SHP77 treated with DMSO at 0.1 percent for 48 hours (cell line): ENCODE measurements at places on chromosomes 6 and 20.
A peak's percentile ranks its signal among the peaks of the same experiment; 100 is the strongest.

DNA sequence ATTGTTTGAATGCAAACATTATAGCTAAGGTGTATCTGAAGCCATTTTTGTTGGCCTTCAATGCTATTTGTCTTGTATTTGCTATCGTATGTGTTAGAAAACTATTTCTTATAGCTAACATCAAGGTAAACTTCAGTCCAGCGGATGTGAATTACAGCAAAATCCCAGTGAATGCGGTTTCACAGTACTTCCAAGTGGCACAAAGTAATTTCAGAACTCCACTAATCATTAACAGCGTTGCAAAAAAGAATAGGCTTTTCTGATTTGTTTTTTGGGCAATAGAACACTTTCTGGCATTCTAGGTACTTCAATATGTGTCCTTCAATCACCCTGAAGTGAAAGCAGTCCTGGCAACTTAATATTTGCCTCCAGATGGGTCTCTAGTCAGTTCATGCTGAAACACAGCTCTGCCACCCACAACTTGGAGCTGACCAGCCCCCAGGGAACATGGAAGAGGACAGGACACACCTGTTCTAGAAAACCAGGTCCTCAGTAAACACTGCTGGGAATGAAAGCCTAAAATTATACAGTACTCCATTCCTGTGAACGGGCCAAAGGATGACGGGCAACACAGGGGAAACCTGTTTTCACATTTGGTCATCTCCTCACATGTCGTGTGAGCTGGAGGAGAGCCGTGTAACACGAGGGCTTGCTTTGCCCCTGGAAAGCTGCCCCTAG is 9.7 kb upstream of the MRPS10 start:
- DNase-seq: no peak

DNA sequence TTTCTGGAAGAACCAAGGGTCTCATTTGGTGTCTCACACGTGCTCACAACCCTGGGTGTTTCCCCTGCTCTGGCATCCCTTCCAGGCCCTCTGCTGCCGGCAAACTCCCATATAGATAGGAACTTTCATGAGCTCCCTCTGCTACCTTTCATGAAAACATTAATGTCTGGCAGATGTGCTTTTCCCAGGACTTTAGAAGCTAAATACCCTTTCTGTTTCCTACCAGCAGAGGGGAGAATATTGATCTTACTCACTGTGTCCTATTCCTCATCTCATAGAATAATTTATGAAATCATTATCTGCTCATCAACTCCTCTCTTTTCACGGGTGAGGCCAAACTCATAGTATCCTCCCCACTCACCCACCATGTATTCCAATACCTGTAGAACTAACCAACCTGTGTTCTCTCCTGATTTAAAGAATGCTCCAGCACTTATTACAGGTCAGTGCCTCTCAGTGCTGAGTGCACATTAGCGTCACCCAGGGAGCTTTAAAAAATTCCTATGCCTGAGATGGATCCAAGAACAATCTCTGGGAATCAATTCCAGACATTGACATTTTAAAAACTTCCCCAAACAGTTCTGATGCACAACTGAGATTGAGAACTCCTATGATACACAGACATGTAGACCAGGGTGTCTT is 298.5 kb upstream of the JAG1 start:
- no peak for DNase-seq

GRCh38 chr6:157798851-157799250 is 24.2 kb upstream of the SNX9 start:
- DNase-seq: no peak

DNA sequence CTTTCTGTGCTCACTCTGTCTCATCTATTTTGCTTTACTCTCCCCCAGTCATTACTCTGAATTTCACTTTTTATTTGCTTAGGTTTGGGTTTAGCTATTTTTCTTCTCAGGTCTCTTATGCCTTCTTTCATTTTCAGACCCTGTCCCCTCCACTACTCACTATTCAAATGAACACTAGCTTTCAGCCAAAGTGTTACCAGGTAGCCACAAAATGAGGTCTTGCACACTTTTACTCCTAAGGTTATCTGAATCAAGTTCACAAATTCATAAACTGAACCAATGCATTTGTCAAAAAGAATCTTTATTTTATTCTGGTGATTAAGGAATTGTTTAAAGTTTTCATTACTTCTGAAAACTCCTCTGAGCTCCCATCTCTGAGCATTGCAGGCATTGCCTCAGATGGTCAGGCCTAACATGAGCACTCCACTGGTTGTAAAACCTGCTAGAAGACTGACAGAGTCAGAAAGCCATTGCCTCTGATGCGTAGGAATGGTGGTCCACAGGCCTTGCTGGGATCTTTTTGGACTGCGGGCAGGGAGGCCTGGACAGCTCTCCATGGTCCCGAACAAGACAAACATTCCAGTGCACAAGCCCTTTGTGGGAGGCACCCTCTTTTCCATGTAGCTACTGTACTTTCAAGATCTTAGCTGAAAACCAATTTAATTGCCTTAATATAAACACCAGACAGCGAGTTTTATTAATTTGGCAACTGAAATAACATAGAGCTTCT is 48.5 kb downstream of the FYN start:
- no peak for DNase-seq

DNA sequence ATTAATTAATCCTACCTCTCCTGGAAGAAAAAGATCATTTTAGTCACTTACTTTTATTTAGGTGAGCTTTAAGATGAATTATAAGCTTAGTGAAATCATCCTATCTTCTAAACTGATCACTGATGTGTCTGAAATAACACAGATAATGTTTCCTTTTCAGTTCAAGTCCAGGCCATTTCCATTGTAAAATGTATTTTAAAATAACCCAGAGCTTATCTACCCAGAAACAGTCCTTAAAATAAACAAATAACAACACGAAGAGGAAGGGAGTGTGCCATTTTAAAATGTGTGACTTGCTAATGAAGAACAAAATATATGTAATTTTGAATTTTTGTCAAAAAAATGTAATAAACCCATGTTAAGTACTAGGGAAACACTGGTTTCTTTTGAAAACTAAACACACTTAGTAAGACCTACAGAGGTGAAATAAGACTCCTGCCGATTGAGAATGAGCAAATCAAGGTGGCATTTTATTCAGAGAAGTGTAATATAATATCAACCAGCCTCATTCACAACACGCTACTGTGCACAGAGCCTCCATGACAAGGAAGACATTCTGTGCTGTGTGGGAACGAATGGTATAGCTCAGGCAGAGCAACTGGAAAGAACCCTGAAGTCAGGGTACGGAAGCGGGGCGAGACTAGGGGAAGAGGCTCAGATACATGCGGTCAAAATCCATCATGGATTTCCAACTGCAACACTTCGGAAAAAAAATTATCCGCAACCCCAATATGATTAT is 7.7 kb downstream of the LRP11 start:
- no peak for DNase-seq

DNA sequence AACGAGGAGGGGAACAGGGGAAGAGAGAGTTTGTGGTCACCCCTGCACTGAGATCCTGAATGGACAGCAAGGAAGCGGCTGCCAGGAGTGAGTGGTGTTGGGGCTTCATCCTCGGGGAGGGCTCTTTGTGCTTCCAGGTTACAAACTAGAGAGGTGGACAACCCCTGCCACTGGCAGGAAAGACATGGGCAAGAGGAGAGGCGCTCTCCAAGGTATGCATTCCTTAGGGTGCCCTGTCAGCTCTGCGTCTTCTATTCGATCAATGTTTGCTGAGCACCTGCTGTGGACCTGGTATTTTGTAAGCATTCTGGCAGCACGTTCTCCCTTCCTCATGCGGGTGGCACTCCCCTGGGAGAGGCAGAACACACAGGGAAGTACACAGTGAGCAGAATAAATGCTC is 93.6 kb downstream of the CDH4 start:
- DNase-seq: no peak

- DNase-seq: no peak
These were observed 83.1 kb downstream of the KCNQ5 start for GRCh38 chr6:72704979-72705378.

GRCh38 chr6:116616737-116617053 is 416 bp downstream of the RSPH4A start:
- no peak for DNase-seq

DNA sequence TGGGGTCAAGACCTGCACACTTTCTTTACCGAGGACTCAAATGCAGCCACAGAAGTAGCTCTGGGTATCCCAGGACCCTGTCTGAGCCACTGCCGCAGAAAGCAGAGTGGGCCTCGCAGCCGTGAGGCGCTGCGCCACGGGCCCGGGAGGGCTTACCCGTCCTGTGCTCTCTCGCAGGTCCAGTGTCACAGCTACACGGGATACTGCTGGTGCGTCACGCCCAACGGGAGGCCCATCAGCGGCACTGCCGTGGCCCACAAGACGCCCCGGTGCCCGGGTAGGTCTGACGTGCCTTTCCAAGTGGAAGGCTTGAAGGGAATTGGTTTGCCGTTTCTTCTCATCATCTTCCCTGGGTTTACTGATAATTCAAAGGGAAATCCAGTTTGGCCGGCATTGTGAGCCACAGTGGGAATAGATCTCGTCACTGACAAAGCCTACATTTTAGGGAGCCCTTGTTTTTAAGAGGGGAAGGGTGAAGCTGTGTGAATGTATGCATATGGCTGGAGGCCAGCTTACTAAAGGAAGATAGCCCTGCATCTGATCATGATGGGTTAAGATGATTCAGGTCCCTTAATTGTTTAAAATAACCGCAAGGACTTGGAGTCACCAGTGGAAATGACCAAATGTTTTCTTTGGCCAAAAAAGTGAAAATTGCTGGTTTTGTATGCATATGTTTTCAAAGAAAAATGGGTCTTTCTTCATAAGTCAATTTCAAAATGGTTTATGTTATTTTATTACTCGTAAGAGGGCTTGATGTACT is 86.6 kb downstream of the SMOC2 start:
- no peak for DNase-seq

GRCh38 chr6:35573495-35574110 is 60.9 kb upstream of the TULP1 start:
- DNase-seq: no peak

- DNase-seq: no peak
These were observed 49.8 kb downstream of the CPXM1 start for GRCh38 chr20:2750491-2751251.

DNA sequence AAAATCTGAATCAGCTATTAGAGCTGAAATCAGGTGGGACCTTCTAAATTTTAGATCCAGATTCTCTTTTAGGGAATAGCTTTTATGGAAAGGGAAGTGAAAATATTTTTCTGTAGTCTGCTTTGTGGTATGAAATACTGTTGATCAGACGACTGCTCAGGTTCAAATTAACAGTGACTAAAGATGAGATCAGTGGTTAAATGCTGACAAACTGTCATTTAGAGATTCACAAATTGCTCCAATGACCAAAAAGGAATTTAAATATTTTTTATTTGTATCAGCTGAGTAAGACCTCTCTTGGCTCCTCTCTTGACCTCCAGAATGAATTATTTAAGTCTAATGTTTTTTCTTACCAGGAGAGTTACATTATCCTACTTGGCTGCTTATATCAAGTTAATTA is 77.3 kb downstream of the KCNQ5 start:
- DNase-seq: no peak

- peak; percentile 10 for DNase-seq
These were observed 48.7 kb upstream of the RSPO3 start for GRCh38 chr6:127069659-127070279.

DNA sequence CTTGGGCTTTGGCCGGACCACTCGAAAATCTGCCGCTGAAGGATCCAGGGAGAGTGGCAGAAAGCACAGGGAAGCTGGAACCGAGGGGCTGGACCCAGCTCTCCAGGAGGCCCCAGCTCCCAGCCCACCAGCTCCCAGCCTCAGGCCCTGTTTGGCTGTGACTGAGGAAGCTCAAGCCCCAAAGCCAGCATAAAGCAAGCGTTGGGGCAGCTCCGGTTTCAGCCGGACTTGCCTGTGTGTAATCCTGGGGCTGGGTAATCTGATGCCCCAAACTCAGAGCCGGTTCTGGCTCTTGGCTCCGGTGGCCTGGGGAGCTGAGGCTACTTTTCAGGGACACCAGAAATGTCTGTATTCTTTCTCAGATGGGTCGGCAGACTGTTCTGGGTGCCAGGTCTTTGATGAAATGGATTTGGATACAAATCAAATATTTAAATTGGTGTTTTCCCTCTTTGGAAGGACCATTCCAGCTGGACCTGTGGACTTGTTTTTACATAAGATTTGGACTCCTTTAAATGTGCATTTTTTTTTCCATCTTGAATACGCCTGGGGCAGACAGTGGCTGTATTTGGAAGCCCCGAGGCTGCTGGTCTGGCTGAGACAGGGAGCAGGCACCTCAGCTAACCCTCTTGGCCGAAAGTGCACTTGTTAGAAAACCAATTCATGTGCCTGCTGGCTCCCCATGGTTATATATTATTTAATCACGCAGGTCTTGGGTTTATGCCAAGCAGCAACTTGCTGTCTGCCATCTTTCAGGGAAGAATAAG is 29.7 kb downstream of the RPP40 start:
- no peak for DNase-seq

DNA sequence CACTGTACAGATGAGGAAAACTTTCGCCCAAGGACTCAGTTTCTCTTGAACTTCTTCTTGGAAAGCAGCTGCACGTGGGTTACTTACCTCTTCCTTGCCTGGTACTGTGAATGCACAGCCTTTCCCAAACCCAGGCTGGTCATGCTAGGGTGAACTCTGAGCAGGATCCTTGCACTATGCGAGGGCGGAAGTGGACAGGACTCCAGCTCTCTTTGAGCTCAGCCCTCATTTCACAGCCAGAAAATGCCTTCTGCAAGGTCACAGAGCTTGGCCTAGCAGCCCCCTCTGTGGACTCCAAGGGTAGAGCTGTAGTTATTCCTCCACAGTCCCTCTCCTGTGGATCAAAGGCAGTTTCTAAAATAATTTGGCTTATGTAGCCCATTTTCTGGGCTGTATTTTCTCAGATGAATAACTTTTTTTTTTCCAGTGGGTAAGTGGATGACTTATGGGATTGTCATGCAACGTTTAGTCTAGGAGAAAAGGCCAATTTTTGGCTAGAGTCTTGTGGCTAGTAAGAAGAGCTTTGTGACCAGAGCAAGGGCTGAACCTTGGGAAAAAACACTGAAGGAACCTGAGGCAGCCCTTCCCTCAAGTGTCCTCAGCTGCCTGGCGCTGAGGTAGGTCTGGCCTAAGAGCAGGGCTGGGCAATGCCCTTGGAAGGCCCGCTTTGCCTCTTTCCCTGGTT is 172.7 kb downstream of the SCP2D1 start:
- DNase-seq: no peak

- DNase-seq: no peak
These were observed 54.0 kb upstream of the TBXT start for GRCh38 chr6:166221636-166222035.

GRCh38 chr20:33995053-33995831 is 1.5 kb downstream of the RALY start:
- DNase-seq: no peak

DNA sequence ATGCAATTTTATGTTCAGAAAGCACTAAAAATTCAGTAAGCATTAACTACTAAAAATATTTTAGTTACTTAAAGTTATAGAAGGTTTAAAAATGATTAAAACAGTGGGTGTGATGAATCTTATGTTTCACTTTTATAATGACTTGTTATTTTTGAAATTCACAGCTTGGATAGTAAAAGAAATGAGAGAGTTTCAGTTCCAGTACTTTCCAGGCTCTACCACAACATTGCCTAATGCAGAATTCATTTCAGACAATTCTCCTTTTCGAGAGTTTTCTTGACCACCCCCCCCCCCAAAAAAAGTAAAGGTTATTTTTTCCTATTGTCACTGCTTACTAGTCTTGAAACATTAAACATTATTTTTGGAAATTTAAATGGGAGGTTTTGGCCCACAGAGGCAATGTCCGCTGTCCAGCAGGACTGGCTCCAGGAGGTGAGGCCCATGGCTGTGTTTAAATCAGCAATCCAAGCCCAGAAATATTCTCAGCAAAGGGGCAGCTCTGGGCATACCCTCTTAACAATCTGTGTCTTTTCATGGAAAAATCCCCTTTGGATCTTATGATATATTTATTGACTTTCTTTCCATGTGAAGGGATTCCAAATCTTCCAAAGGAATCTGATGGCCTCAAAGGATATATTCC is 519.9 kb downstream of the MAFB start:
- no peak for DNase-seq
